Naive thymus-derived CD4-positive, alpha-beta T cell (primary cell): ENCODE measurements at places on chromosomes 2 and 18.

- DNase-seq = no peak
Measured at GRCh38 chr18:9961041-9961440, 47.2 kb downstream of the VAPA start.

GRCh38 chr18:58828399-58829121, 36.1 kb upstream of the ZNF532 start:
- DNase-seq = no peak

DNA sequence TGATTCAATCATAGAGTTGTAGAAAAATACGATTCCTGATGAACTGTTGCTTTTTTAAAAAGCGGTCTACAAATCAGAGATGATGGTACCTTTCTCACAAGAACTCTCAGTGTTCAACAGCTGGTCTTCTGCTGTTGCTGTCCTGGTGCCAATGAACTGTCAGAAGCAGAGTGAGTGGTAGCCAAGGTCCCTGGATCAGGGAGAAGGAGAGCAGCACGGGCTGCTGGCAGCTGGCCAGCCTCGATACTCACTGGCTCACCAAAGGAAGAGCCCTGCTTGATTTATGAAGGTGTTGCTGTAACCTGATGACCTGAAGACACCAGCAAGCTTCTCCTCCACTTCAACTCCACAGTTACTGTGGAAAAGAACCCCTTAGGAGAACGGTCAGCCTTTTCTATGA, 300.8 kb upstream of the SOX11 start:
- no peak for DNase-seq

GRCh38 chr18:2655954-2656236, 369 bp downstream of the SMCHD1 start:
- DNase-seq = no peak

GRCh38 chr2:38533180-38533579, 69.5 kb downstream of the HNRNPLL start:
- DNase-seq = no peak
